Stimulated activated CD4-positive, alpha-beta T cell treated with anti-CD3 and anti-CD28 coated beads, Interleukin-4, amount 100 ng/mL, for 24 hours (primary cell): ENCODE measurements at places on chromosomes 1 and 21.
A peak's percentile ranks its signal among the peaks of the same experiment; 100 is the strongest.

- no peak for DNase-seq
Observed at GRCh38 chr1:78650114-78650660, 556 bp downstream of the IFI44 start.

- no peak for DNase-seq
Observed at GRCh38 chr1:157114183-157115121, 14.8 kb upstream of the ETV3L start.

- no peak for DNase-seq
Observed at GRCh38 chr1:244861683-244862082, 2.7 kb downstream of the HNRNPU start.

- DNase-seq = no peak
Observed at GRCh38 chr21:43818685-43819084, 29.3 kb downstream of the RRP1 start.

GRCh38 chr1:230210326-230210980 is 143.4 kb downstream of the GALNT2 start:
- DNase-seq = no peak

- no peak for DNase-seq
Observed at GRCh38 chr1:206100226-206100815, 16.9 kb downstream of the AVPR1B start.

DNA sequence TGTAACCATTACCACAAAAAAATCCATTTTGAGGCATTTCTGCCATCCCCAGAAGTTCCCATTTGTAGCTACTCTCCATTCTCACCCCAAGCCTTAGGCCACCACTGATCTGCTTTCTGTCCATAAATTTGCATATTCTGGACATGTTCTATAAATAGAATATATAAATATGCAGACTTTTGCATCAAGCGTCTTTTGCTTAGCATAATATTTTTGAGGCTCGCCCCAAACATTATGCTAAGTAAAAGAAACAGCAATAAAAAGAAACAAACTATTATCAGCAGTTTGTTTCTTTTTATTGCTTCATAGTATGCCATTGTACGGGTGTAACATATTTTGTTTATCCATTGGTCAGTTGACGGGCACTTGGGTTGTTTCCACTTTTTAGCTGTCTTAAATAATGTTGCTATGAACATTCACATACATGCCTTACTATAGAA is 7.9 kb downstream of the TFAP2E start:
- DNase-seq = no peak

DNA sequence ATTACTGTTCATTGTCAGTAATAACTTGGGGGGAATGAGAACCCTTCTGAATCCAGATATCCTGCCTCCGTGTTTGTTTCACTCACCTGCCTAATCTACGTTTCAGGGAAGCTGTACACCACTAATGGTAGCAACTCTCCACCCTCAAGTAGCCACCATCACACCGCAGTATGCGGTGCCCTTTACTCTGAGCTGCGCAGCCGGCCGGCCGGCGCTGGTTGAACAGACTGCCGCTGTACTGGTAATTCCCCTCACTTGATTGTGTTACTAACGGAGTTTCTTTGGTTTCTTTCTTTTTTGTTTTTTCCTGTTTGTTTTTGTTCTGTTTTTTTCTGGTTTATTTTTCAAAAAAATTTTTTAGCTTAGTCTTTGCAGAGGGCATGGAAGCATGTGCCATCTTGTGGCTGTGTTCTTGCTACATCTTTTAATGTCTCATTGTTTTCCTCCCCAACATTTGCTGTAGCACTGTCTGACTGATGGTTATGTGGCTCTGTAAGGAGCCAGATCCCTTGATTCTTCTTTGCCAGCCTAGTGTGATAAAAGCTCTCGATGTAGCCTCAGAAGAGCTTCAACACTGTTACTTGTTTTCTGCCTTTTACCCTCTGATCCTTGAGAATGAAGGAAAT is 15.9 kb upstream of the OLFML3 start:
- no peak for DNase-seq

DNA sequence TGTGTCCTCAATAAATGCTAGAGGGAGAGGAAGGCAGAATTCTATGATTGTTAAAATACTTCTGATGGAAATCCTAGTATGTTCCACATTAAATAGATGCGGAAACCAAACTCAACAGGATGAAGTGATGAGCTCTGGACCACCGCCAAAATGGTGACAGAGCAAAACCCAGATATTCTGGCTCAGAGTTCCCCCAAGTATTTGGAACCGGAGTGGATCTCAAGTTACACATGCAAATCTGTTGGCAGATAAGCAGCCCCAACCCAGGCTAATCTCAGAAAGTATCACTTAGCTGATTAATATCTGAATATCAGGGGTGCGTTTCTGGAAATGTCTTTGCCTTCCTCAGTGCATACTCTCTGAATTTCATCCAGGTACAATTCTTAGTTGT is 17.4 kb upstream of the GRHL3 start:
- DNase-seq = no peak

DNA sequence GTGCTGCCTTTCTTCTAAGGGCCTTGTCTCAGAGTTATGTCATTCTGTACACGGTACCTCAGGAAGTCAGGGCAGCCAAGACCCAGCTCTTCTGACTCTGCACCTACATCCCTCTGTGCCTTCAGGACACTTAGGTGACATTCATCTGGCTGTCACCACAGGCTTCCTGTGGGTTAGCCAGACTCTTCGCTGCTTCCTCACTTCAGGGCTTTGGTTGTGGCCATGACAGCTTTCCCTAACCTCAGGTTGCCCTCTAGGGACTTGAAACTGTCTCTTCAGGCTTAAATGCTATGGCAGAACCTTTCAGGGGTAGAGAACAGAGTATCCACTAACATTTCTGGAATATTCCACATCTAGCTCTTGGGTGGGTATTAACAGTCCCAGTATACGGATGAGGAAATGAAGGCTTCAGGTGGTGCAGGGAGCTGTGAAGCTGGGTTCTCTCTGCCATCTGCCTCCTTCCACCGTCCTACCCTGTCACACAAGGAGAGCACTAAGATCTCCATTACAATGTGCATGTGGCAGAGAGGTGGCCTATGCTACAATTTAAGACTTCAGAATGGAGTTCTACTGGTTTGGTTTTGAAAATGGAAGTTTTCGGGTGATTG is 9.9 kb downstream of the TSSK3 start:
- DNase-seq = peak; percentile 36

DNA sequence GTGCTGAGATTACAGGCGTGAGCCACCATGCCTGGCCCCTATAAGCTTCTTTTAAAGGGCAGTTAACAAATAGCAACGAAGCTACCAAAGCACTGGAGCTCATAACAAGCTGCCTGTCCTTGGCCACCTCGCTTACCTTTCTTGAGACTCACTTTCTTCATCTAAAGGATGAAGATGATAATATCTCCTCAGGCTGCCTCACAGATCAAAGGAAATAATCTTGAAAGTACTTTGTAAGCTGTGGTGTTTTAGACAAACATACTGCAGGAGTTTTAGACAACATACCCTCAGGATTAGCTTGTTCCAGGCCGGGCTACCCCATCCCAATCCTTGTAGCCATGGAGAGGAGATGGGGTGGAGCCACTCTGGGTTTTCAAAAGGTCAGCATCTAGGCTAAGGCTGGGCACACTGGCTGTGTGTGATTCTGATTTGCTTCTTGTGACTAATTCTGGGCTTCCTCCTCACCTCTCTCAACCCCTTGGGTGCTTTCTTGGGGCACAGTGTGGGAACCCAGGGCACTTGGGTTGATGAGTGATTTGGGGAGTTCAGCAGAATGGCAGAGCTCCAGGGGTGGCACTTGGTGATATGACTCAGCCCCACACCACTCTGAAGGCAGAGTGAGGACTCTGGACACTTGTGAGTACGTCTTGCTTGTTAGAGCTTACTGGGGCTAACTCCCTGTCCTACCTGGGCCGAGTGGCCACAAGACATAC is 5.2 kb downstream of the GPR25 start:
- peak; percentile 67 for DNase-seq

- DNase-seq = no peak
Observed at GRCh38 chr1:30698401-30698981, 24.9 kb downstream of the MATN1 start.

- DNase-seq = no peak
Observed at GRCh38 chr1:58779801-58780382, 4.0 kb downstream of the JUN start.

- DNase-seq = no peak
Observed at GRCh38 chr1:202247837-202248795, 54.5 kb downstream of the LGR6 start.

GRCh38 chr1:118247593-118247992 is 62.6 kb upstream of the SPAG17 start:
- DNase-seq = no peak

GRCh38 chr1:76145332-76145731 is 70.8 kb downstream of the ST6GALNAC3 start:
- DNase-seq = no peak

- no peak for DNase-seq
Observed at GRCh38 chr1:214303141-214303930, 22.4 kb downstream of the SMYD2 start.

- no peak for DNase-seq
Observed at GRCh38 chr1:91601554-91602376, 101.1 kb downstream of the CDC7 start.

- DNase-seq = no peak
Observed at GRCh38 chr1:17289721-17290120, 18.3 kb upstream of the PADI4 start.

DNA sequence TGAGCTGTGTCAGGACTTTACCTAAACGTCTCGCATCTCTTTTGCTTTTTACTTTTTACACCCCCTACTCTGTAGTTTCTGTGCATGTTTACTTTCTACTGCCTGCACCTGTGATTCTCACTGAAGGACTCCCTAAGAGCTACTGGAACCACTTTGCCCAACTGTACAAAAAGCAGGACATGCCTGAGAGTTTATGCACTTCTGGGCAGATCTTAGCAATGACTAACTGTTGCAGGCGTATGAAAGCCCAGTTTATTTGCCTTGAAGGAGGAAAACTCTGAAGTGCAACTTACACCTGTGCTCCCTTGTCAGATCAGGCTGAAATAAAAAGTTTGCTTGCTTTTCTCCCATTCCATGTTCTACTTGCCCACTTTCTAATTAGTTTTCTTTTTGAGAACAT is 467.0 kb upstream of the USP24 start:
- DNase-seq = no peak

- no peak for DNase-seq
Observed at GRCh38 chr21:39050841-39051587, 132.2 kb downstream of the PSMG1 start.

DNA sequence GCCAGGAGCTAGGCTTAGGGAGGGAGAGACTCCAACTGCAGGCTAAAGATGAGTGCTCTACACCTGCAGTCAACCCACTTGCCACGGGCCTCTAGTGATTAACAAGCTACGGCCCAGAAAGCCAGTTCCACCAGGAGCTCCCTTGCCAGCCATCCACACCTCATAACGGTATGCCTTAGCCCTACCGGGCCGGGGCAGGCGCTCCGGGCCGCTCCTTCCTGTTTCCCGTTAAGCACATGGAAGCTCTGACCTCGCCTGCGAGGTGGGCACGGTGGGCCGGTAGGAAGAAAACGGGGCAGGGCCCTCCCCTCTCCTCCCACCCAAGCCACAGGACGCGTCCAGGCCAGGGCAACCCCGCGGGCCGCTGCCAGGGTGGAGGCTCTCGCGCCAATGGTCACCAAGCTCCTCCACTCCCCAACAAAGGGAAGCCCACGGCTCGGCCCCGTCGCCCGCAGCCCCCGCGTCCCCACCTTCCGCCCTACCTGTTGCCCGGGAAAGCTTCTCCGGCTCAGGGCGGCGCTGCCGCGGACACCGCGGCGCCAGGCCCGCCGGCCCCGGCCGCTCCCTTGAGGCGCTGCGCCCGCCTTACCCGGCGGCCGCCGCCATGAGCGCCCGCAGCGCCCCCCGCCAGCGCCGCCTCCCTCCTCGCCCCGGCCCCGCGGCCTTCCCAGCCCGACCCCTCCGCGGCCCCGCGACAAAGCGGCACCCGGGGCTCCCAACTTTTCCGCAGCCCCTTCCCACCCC is 627 bp downstream of the CERS2 start:
- peak; percentile 49 for DNase-seq

GRCh38 chr21:27114111-27114510 is 147.2 kb upstream of the ADAMTS5 start:
- DNase-seq = no peak

DNA sequence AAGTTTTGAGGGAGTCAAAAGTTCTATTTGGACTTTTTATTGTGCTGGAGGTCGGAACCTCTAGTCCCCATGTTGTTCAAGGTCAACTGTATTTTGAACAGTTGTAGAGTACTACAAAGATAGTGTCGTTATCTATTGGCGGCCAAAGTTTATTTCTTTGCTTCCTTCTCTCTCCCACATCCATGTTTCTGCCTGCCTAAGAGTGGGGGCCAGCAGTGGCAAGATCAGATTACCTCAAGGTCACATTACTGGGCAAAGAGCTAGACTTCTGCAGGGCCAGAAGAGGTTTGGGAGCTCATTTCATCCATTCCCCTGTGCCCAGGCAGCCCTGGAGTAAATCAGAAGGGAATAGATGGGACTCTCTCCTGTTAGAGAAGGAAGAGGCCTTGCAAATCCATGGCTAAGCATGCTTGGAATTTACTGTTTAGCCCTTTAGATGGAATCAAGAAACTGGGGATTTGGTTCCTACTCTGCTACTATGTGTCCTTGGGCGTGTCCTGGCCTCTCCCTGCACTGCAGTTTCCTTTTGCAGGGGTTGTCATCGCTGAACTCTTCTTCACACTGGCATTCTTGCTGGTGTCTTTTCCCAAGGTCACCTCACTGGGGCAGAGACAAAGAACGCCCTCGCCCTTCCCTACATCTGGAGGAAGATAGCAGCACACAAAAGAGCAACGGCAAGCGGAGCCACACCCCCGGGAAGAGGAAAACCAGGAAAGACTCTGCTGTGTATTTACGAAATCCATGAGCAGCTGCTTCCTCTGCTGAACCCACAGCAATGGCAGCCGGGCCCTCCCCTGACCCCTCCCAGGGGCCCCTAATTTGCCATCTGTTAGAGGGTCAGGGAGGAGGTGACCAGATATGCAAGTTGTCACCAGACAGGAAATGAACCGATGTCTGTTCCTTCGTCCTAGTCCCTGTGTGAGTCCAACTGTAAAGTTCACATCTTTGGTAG is 73.3 kb downstream of the PLPP3 start:
- DNase-seq = no peak

- no peak for DNase-seq
Observed at GRCh38 chr1:202130297-202130721, 7.6 kb downstream of the GPR37L1 start.

DNA sequence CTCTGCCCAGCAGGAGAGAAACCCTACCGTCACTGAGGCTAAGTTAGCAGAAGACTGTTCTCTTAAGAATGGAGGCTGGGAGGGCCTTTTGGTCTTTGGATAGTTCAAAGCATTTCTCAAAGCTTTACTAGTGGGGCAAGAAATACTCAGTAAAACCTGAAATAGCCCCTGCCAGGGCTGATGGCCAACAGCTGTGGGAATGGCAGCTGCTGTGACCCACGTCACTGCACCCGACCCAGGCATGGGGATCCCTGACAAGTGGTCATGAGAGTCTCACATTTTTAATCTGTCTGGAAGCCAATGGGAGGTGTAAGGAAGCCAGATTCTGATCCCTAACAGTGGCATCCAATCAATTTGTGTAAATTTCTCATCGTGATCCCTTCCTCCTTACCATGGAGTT is 44.5 kb upstream of the ENAH start:
- no peak for DNase-seq

- no peak for DNase-seq
Observed at GRCh38 chr1:80962564-80962963, 838.2 kb upstream of the ADGRL2 start.
